ENCODE measurements at places on chromosomes 7 and 10.

DNA sequence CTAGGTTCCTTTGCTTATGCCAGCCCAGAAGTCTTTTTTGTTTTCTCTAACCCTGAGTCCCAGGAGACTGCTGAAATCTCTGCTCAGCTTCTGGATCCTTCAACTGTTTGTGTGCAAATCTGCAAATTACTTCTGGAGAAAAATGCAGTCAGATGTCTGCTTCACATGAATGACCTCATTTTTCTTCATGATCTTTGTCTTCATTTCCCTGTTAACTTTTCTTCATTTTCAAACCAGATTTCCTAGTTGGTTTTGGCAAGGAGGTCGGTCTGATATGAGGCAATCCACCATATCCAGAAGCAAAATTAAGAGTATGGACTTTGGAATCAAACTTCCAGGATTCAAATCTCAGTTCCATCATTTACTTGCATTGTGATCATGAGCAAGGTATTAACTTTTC is 66.8 kb downstream of the ZNF503 start:
- DNase-seq, result no peak

GRCh38 chr7:155916926-155917655 is 104.8 kb upstream of the SHH start:
- no peak for DNase-seq

DNA sequence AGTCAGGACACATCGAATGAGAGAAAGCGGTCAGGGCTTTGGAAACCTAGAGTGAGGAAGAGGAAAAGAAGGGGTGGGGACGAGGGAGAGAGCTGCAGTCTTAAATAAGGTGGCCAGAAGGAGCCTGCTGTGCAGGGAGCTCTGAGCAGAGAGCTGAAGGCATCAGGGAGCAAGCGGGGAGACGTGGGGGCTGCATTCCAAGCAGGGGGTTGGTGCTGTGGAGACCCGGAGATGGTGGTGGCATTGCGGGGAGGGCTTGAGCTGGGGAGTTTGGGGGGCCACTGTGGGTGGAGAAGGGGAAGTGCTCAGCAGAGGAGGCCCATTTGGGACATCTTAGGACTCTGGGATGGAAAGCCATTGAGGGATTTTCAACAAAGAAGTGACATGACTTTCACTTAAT is 38.7 kb upstream of the ZNF32 start:
- DNase-seq, result no peak

DNA sequence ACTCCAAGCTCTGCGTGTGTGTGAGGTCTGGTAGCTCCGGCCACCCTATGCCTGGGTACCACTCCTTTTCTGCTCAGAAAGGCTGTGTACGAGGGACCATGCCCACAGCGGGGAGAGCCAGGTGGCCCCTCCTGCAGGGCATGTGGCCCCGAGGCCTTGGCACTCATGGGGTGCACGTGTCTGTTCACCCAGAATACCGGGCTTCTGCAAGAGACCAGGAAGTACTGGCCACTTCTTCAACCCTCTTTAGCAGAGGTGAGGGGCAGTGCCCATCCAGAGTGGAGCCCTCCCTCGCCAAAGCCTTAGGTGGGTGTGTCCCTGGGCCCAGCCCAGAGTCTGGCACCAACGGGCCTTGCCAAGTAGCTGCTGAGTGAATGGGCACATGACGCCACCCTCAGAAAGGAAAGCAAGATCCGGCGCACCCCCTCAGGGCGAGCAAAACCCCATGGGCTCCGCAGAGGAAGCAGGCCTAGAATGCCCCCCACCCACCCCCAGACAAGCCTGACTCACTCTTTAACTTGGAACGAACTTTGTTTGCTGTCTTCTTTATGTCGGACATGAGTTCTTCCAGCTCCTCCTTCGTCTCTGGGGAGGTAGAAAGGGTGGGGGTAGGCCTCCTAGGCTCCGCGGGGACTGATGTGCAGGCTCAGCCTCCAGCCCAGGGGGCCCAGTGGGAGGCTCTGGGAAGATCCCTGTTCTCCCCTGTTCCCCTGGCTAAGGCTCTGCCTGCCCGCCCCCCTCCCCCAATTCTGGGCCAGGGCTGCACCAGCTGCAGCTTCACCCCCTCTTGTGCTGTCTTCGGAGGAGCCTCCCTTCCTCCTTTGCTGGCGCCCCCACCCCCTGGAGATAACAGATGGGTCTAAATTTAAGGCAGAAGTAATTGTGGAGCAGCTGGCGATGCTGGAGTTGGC is 14.6 kb downstream of the STX1A start:
- no peak for DNase-seq

DNA sequence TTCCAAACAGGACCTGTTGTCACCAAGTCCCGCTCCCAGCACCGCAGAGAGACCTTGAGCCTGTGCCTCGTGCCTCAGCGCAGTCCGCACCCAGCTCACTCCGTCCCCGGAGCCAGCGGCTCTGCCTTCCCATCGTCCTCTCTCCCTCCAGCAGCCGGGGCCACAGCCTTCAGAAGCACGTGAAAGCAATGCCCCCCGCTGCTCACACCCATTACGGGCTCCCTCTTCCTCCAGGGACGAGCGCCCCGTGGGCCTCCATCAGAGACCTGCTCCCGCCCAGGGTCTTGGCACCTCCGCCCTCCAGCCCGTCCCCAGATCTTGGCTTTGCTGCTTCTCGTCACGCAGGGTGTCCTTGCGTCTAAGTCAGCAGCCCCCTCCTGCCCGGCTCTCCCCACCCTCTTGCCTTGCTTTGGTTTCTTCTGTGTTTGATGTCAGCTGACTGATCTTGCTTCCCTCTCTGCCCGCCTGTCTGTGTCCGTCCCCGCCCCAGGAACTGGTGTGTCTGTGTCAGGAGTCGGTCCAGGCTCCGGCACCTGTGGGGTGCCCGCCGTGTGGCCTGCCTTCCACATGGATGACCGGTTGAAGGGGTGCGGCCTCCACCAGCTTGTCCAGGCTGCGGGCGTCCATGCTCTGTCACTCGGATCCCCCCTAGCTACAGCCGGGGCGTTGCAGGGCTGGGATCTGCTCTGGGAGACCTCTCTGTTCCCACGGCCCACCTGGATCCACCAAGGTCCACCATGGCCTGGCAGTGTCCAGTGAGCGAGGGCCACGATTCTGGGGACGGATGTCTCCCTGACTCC is 61.9 kb downstream of the FOXL3 start:
- no peak for DNase-seq

GRCh38 chr10:98138031-98138430 is 3.6 kb downstream of the R3HCC1L start:
- DNase-seq, result no peak

GRCh38 chr10:18737236-18737635 is 78.0 kb downstream of the ARL5B start:
- no peak for DNase-seq

GRCh38 chr10:29642990-29643389 is 8.2 kb upstream of the SVIL start:
- no peak for DNase-seq

GRCh38 chr7:100825215-100825671 is 2.1 kb downstream of the EPHB4 start:
- no peak for DNase-seq

DNA sequence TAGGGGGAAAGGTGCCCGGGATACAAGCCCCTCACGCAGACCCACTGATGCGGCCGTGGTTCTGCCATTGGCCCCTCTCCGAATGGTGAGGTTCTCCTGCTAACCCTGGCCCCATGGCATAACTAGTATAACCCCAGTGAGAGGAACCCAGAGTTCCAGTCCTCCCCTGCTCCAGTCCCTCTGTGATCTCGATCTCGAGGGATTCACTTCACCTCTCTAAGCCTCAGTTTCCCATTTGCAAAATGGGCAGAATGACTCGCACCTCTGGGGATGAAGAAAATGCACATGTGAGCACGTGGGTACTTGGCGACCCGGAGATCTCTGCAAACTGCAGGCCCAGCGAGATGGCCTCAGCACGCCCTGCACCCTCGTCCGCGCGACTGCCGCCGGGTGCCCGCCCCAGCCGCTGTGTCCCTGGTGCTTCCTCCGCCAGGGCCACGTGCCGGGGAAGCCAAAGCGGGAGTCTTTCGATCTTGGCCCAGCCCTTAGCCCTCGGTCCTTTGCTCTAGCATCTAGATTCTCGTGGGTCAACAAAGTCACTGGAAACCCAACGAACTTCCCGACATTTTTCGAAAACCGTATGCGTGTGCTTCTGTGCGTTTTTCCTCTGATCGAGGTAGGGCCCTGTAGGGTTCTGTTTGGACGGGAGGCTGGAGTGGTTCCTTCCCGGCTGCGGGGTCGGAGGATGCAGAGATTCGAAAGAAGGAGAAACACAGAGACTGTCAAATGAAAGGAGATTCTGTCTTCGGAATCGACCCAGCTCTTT is 169.8 kb downstream of the UBE2H start:
- DNase-seq, result no peak

- DNase-seq, result no peak
These were observed 3.8 kb downstream of the HOXA4 start for GRCh38 chr7:27126596-27127327.

DNA sequence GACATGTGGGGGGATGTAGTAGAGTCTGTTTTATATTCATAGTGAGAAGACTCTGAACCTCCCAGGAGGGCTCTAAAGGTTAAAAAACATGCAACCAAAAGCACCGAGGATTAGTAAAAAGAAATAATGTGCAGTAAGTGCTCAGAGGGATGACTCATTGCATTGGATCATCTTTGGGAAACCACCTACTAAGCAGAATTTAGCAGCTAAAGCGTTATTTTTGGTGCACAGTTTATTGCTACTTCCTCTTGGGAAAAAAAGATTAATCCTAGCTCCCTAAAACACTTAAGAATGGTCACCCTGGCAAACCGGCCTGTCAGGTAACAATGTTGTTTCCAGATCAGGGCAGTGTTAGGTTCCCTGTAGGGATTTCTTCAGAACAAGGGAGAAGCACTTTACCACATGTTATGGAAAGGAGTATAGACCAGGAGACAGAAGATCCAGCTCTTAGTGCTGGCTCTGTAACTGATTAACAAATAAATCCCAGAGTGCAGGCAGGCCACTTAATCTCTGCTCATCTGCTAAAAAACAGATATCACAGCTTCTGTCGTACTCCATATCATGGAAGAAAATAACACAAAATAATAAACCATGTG is 44.8 kb upstream of the FAM133B start:
- no peak for DNase-seq

DNA sequence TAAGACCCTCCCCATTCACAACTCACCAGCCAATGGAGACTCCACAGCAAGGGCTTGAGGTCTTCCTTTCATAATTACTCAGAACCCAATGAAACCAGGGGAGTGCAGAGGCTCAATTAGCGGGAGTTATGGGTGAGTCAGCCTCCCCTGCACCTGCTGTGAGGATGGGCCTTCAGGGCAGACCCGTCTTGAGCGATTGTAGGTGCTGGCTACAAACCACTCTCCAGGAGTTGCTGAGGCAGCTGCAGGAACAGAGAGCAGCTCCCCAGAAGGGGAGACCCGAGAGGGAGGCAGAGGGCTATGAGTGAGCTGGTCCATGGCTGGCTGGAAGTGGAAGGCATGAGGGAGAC is 58.5 kb upstream of the SORCS3 start:
- DNase-seq, result no peak

GRCh38 chr10:86356296-86356695 is 10.3 kb downstream of the GRID1 start:
- DNase-seq, result no peak

- DNase-seq, result no peak
These were observed 4.6 kb upstream of the HMX2 start for GRCh38 chr10:123143162-123143824.

GRCh38 chr7:45181286-45181960 is 23.8 kb downstream of the RAMP3 start:
- no peak for DNase-seq

DNA sequence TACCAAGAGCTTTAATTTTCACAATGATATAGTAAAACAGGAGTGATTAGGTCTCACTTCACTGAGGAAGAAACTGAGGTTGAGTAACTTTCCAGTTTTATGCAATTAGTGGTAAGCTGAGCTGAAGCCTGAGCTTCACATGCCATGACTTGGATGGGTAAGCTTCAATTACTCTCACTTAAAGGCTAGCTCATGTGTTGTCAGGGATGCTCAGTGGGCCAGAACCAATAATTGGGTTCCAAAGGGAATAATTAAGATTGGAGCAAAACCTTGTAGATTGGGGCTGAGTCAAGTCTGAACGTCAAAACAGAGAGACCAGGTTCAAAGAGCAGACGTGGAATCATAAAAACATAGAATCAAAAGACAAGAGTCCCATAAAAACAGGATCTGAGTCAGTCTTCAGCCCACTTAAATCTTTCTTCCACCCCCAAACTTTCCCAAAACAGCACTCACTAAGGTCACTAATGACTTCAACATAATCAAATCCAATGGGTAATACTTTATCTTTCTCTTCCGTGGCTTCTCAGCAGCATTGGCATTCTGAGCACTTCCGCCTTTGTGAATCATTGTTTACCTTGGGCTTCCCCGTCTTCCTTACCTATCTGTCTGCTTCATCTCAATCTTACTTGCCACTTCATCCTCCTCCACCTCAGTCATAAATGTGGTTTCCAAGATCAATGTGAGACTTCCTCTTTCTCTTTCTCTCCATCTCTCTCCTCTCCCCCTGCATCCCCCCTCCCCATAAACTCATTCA is 23.0 kb upstream of the EGFR start:
- DNase-seq, result no peak

GRCh38 chr7:128202287-128202957 is 38.7 kb upstream of the LEP start:
- no peak for DNase-seq

DNA sequence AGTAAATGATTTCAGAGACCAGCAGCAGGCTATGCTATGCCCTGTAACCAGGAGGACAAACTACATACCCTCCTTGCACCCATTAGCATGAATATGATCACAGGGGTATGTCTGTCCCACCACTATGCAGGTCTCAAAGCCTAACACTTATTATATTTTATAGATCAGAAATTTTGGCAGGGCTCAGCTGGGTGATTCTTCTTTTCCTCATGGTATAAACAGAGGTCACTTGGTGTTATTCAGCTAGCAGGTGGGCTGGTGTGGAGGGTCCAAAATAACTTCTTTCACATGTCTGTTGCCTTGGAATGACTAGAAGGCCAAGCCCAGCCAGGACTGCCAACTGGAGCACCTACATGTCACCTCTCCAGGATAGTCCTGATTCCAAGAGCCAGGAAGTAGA is 252.9 kb downstream of the ARHGAP12 start:
- DNase-seq, result no peak

GRCh38 chr7:36814311-36814710 is 90.0 kb upstream of the AOAH start:
- no peak for DNase-seq

DNA sequence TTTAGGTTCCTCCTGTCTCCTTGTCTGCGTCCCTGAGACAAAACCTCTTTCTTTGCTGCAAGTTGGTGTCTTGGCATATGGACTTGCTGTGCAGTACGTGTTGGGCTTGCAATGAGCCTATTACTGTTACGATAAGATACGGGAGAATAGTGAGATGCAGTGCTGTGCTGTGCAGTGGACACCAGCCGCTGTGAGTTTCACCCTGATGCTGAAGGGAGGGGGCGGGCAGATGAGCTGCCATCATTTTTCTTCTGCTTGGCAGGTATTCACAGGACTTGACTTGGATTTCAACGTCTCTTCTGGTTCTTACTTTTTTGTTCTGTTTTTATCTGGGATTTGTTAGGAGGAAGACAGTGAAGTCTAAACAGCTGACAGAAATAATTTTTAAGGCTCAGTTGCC is 257.1 kb upstream of the PITRM1 start:
- no peak for DNase-seq
